ENCODE measurements at places on chromosomes 11 and 22. TPM values are rescaled to one million over a fixed set of nuclear protein-coding genes. Genes with fewer than 3 reads are reported as not detected.

- DNase-seq: no peak
Measured at GRCh38 chr11:95697614-95698408, 91.8 kb downstream of the FAM76B start.

DNA sequence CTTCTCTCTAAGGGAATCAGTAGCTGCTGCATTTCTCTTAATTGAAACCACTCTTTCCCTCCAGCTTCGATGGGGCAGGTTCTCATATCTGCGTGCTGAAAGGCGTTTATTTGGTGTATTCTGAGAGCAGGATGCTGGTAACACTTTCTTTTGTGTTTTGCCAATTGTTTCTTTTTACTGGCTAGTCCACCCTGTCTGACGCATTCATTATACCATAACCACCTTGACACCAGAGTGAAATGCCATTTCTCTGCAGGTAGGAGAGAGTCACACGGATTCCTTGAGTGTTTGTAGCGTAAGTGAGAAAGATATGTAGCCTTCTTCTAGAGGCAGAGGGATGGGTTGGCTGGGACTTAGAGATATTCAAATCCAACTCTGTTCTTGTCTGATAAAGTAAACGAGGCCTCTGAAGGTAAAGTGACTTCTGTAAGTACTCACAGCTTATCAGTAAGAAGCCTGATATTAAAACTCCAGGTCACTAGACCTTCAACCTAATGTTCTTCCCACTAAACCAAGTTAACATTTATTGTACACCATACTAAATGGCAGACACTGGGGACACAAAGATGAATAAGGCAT, 21.4 kb downstream of the CD44 start:
- DNase-seq: no peak

- no peak for DNase-seq
Measured at GRCh38 chr11:126280595-126280994, 2.3 kb upstream of the TIRAP start.

DNA sequence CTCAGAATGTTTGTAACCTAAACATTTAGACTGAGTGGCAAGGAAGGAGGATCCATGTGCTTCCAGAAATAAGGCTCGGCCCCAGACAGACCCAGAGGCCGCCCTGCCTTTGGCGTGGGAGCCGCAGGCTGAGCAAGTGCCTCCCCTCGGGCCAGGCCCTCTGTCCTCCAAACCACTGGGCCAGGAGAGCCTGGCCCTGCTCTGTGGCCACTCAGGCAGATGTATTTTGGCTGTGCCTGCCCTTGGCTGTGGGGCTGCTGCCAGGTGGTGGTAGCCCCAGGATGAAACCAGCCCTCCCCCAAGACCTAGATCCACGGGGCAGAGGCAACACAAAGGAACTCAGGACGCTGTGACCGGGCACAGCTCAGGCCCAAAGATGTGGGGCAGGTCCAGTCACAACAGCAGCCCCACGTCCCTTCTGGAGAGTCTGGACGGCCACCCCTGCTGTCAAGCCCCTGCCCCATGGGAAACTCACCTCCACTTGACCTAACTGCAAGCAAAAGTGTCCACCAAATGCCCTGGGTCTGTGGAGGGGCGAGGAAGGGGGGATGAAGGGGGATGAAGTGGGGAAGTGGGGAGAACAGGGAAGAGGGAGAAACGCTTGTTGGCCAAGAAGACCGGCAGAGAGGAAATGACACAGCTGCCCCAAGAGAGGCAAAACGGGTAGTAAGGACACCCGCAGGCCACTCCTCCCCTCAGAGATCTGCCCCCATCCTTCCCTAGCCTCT, 24.0 kb downstream of the PISD start:
- no peak for DNase-seq

DNA sequence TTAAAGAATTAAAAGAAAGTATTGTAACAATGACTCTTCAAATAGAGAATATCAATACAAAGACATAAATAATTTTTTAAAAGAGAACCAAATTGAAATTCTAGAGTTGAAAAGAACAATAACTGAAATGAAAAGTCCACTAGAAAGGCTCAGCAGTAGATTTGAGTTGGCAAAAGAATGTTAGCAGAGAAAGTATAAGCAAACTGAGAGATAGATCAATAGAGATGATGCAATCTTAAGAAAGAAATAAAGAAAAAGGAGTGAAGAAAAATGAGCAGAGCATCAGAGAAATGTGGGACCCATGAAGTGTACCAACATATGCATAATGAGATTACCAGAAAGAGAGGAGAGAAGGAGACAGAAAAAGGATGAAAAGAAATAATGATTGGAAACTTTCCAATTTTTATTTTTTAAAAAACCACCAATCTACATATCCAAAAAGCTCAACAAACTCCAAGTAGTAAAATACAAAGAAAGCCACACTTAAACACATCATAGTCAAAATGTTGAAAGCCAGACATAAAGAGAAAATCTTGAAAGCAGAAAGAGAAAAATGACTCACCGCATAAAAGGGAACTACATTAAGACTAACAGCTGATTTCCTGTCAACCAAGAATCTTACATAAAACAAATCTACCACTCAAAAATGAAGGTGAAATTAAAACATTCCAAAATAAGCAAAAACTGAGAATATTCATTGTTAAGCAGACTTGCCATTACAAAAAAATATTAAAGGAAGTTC, 20.9 kb downstream of the NCF4 start:
- no peak for DNase-seq

DNA sequence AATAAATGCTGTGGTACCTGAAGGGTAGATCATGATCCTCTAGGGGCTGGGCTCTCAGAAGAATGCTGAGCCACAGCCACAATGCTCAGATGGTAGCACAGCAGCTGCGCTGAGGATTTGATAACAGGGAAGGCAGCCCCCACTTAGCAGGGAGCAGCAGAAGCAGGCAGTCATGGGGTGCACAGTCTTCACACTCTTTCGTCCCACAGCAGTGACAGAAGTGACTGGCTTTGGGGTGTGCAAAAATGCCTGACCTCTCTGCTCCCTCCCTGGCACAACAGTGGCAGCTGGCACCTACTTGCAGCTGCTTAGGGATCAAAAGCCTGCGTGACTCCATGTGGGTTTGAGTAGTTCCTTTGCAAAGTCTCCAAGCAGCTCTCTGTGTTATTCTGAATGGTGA, 1349.8 kb upstream of the RAG2 start:
- no peak for DNase-seq

- DNase-seq: no peak
Measured at GRCh38 chr22:42752912-42753311, 32.2 kb upstream of the A4GALT start.

- no peak for DNase-seq
Measured at GRCh38 chr11:22730319-22730718, 63.9 kb downstream of the GAS2 start.

DNA sequence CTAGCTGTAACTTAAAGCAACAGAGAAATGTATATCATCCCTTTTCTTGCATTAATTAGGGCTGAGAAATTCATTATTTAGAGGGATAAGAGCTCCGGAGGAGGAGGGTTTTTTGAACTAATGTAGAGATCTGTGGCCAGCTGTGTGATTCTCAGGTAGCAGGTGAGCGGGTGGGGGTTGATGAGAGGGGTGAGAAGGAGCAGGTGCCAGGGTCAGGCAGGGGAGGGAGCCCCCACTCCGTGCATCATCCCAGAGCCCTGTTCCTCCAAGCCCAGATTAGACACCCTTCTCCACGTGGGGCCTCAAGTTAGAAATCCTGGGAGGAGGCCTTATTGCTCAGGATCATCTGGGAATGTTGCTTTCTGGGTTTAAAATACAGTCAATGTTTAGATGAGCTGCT, 24.9 kb downstream of the ZBTB16 start:
- DNase-seq: no peak

DNA sequence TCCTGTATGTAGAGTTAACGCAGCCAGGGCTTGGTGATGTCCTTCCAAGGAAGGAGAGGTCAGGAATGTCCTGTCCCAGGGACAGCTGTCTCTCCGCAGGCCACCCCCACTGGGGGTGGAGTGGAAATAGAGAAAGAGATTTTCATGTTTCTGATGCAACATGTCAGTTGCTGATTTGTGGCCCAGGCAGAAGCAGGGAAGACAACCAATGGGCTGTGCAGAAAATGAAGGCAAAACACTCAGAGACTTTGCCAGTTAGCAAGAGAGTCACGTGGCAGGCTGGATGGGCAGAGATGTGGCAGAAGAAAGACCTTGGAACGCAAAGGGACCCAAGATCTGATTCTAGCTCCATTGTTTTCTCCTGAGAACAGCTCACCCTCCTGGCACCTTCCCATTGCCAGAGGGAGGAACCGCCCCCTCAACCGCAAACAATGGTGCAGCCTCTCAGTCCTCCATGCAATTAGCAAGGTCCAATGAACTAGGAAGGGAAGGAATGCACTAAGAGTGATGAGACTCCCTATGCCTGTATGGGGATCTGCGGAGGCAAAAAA, 71.0 kb downstream of the SYN3 start:
- peak; percentile 42 for DNase-seq

- no peak for DNase-seq
Measured at GRCh38 chr11:34344768-34345539, 12.9 kb downstream of the ABTB2 start.

- DNase-seq: no peak
Measured at GRCh38 chr11:130850185-130850944, 65.9 kb downstream of the SNX19 start.

DNA sequence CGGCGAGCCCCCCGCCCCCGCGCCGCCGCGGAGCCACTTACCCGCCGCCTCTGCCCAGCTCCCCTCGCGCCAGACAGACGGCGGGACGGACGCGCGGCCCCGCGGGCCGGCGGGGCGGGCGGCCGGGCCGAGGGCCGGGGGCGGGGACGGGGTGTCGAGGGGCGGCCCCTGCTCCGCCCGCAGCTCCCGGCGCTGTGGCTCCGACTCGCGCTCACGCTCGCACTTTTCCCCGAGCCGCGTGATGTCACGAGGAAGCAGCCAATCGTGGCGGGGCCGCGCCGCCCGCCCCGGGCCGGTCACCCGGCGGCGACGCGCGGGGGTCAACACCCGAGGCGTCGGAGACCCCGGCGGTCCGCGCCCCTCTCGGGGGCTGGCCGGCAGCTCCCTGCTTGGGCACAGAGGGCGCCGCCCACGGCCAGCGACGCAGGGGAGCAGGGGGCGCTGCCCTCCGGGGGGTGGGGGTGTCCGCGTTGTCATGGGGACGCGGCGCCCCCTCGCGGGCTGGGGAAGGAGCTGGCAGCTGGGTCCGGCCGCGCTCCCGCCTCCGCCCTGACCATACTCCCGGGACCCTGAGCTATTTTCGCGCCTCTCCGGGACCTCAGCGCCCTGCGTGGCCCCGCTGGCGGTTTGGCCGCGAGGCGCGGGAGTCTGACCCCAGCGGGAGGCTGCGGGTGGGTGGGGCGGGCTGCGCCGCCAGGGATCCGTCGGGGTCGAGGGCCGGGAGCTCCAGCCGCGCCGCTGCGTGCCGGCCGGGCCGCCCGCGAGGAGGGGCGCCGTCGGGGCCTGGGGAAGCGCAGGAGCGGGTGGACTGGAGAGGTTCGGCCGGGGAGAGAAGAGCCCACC, at the start of gene CHRM4:
CHRM4 (minus strand) TSS at position 199 of the 843 bp plus-strand sequence. CDS start 5,219 bp downstream, outside the sequence.
- no peak for DNase-seq

DNA sequence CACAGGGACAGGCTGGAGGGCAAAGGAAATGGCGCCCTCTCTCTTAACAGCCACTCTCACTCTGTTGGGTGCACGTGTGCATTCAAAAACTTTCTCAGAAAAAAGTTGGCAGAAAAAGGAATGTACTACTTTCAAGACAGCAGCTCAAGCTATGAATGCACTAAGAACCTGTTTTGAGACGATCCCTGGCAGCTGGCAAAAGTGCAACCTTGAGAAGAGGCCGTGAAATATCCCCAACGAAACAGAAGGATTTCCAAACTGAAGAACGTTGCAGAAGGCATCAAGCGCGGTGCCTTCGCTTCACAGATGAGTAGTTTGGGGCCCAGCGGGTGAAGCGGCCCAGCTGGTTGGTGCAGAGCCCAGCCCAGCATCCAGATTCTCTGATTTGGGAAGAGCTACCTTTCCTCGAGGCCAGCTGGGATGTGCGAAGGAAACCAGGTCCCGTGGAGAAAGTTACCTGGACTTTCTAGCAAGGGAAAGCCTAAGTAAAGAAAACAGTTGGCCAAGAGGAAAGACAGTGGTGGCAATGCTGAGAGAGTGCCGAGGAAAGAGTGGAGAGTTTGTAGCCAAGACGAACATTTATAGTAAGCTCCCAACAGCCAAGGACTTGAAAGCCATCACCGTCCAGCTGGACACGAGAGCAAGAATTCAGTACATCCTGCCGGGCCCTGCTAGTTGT, 16.3 kb downstream of the IFT27 start:
- DNase-seq: no peak

- no peak for DNase-seq
Measured at GRCh38 chr11:14347991-14348390, 11.0 kb downstream of the RRAS2 start.

- no peak for DNase-seq
Measured at GRCh38 chr11:78796956-78797355, 222.3 kb upstream of the NARS2 start.

DNA sequence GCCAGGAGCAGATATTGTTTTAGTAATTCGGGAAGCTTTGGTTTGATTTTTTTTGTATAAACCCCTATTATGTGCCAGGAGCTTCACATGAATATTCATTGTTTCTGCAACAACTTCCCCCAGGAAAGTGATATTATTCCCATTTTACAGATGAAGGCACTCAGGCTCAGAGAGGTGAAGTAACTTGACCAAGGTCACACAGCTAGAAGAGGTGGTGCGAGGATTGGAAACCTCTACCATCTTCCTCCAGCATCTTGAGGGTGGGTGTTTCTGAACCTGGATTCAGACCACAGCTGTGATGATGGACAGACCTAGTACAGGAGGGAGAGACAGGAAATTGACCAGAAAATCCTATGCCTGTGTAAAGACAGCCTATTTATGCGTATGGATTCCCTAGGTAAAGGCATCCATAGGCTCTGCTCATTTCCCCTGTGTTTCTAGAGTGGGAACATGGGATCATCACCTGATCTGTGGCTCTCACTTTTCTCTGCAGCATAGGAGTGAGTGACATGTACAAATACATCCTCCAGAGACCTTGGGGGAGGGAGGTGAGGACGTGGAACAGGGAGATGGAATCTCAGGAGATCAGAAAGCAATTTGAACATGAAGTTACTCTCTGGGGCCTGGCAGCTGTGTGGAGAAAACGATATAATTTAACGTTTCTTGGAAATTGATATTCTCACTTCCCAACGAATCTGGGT, 81.4 kb downstream of the TSPAN18 start:
- DNase-seq: no peak

The HBG1 gene
- not detected for total RNA-seq

The RIN1 gene
- total RNA-seq: 1.0 TPM

The OR8D1 gene
- total RNA-seq: not detected

The TRIM66 gene
- total RNA-seq: 3.7 TPM

The MUC5AC gene
- not detected for total RNA-seq

The KRTAP5-2 gene
- not detected for total RNA-seq

The TNNI2 gene
- not detected for total RNA-seq

The APOA1 gene
- total RNA-seq: 4.5 TPM

The OTUB1 gene
- total RNA-seq: 55.9 TPM

The OR4D5 gene
- not detected for total RNA-seq

The FADS2 gene
- 5.1 TPM for total RNA-seq

The YAP1 gene
- 85.0 TPM for total RNA-seq

The CRYBA4 gene
- not detected for total RNA-seq

Data from right atrium auricular region (tissue), 2 donors.